ENCODE measurements at places on chromosomes 2 and 18.

DNA sequence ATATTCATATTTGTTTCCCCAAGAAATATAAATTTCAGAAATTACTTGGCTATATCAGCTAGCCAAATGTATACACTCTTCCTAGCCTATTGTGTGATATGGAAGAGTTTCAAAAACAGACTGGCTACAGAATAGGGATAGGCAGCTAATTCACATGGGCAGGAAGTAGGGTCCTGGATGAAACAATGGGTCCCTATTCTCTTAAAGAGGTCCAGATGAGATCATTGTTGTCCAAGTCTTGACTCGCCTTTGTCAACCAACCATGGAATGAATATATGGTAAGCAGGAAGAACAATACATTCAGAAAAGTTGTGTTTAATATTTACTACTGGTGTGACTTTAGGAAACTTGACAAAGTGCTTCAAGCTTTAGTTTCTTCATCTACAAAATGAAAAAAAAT, 319.9 kb downstream of the NBAS start:
- no peak for DNase-seq

GRCh38 chr2:241256168-241256545, 59.3 kb downstream of the HDLBP start:
- no peak for DNase-seq

DNA sequence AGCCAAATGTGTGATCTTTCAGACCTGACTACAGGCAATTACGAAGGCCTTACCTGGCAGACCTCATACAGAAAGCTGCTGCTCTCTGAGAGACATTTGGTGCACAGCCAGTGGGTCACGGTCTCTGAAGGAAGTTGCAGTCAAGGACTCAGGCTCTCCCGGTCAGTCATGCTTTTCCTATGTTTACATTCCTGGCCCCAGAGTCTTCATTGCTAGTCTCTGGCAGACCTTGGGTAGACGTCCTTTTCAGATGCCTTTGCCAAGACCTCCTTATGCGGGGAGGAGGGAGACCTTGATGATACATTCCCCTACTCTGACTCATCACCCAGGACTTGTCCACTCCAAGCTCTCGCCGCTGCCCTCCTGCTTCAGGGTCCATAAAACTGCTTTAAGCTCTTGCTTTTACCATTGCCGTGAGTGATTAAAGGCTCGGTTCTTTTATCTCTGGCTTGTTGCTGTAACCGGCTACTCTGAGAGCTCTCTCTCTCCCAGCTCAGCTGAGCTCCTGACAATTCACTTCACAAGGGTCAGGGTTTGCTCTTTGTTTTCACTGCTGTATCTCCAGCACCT, 62.0 kb upstream of the SLC35F5 start:
- peak; percentile 92 for DNase-seq

DNA sequence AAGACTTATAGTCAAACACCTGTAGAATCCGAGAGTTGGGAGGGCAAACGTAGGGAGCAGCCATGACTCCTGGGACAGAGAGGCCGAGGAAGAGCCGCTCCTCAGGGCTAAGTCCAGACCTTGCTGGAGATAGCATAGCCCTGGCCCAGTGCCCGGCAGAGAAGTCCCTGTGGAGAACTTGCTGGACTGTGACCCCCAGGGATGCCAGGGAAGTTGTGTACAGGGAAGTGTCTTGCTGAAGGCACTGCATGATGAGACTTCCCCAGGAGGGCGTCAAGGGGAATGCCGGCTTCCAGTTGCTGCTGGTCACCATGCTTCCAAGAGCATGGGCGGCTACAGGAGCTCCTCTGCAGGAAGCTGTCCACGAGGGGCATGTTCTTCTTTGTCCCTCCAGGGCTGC, 8.6 kb upstream of the CNDP1 start:
- no peak for DNase-seq

GRCh38 chr2:97714084-97714949, 941 bp downstream of the ZAP70 start:
- no peak for DNase-seq
